SK-MEL-5 (cell line): ENCODE measurements at places on chromosomes 16 and 17. TPM values are rescaled to one million over a fixed set of nuclear protein-coding genes. Genes with fewer than 3 reads are reported as not detected.

GRCh38 chr16:89906140-89907025 is 12.3 kb upstream of the MC1R start:
- peak; percentile 92 for DNase-seq

- DNase-seq, result no peak
These were observed 3.6 kb downstream of the CMC2 start for GRCh38 chr16:81003064-81003463.

The CASKIN1 gene
- 0.67 and 0.95 TPM in 2 replicates for total RNA-seq

DNA sequence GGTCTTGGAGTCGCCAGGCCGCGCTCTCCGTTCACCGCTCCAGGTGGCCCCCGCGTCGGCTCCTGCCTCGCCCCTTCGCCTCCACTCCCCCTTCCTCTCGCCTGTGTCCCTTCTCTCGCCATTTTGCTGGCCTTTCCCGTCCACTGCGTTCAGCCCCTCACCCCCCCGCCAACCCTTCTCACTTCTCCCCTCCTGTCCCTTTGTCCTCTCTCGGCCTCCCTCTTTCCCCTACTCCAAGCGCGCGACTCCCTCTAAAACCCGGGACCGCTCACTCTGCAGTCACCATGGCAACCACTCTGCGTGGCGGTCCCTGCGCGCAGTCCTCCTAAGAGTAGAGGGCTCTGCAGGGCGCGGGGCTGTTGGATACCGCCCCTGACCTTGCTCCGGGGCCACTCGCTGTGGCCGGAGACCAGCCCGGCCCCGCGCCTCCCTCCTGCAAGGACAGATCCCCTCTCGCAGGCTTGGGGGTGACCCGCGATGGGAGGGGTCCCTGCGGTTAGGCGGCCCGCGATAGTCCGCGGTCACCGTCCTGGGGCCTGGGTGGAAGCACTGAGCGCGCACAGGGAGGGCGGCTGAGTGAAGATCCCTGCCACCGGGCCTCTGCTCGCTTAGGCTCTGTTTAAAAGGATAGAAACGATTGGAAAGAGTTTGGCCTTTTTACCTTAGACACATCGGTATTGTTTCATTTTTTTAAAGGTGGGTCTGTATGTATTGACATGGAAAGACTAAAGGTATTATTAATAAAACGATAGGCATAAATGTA is 454 bp downstream of the CCDC40 start:
- DNase-seq, result peak; percentile 74

The SLX4 gene
- 1.8 and 2.0 TPM in 2 replicates for total RNA-seq

The TMEM92 gene
- 0.08 and 1.3 TPM in 2 replicates for total RNA-seq
